Ecto neural progenitor cell (in vitro differentiated cells): ENCODE measurements at places on chromosomes 3 and 15.

DNA sequence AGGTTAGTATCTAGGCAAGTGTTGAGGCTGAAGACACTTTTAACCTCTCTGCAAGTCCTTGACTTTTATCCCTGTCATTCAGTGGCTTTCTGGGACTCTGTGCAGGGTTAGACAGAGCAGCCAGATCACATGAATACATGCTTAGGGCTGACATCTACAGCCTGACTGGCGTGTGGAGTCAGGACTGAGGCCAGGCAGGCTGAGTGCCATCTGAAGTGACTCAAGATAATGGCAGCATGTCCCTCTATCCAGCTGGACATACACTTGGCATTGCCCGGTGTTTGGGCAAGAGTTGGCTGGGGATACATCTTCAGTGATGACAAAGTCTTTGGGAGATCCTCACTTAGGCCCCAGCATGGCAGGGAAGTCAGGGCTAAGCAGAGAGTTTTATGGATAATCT is 22.4 kb downstream of the DUOX2 start:
- DNase-seq, result no peak

GRCh38 chr3:117962750-117963149 is 1071.9 kb downstream of the IGSF11 start:
- no peak for DNase-seq

- no peak for DNase-seq
These were observed 2.4 kb downstream of the ARHGEF3 start for GRCh38 chr3:56799251-56799882.

DNA sequence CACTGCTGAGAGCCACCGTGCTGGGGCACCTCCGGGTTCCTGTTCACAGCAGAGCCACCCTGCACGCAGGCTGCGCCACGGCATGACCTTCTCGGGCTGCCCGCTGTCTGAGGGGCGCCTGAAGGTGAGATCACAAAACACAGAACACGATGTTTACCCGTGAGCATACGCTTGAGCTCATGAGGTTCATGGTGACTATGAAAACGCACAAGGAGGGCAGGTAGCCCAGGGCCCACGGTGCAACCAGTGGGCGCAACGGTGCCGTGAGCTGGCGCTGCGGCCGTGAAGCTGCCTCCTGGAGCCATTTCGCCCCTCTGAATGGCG is 36.1 kb downstream of the KLHL25 start:
- no peak for DNase-seq

- no peak for DNase-seq
These were observed 17.6 kb downstream of the ADAM10 start for GRCh38 chr15:58731756-58732535.
